ENCODE measurements at places on chromosomes 5 and 9. TPM values are rescaled to one million over a fixed set of nuclear protein-coding genes. Genes with fewer than 3 reads are reported as not detected.

The UCK1 gene
- polyA plus RNA-seq: 34.6 TPM

The CDH9 gene
- 1.7 TPM for polyA plus RNA-seq

The CCL27 gene
- polyA plus RNA-seq: not detected

The SPATA24 gene
- 21.6 TPM for polyA plus RNA-seq

The CDC20B gene
- polyA plus RNA-seq: 0.88 TPM

GRCh38 chr5:122351416-122352157 lies 39.5 kb downstream of the SNCAIP start:
- no peak for DNase-seq

DNA sequence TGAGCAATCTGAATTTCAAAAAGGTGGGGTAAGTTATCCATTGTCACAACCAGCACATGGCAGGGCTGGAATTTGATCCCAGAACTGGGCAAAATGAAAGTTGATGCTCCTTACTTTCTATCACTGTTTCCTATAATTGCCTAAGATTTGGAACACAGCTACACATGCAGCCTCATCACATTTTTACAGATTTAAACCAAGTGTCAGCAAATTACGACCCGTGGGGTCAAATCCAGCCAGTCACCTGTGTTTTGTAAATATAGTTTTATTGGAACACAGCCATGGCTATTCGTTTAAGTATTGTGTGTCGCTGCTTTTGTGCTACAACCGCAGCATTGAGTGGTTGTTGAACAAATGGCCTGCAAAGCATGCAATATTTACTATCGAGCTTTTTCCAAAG lies 94.3 kb downstream of the SREK1 start:
- DNase-seq: no peak

DNA sequence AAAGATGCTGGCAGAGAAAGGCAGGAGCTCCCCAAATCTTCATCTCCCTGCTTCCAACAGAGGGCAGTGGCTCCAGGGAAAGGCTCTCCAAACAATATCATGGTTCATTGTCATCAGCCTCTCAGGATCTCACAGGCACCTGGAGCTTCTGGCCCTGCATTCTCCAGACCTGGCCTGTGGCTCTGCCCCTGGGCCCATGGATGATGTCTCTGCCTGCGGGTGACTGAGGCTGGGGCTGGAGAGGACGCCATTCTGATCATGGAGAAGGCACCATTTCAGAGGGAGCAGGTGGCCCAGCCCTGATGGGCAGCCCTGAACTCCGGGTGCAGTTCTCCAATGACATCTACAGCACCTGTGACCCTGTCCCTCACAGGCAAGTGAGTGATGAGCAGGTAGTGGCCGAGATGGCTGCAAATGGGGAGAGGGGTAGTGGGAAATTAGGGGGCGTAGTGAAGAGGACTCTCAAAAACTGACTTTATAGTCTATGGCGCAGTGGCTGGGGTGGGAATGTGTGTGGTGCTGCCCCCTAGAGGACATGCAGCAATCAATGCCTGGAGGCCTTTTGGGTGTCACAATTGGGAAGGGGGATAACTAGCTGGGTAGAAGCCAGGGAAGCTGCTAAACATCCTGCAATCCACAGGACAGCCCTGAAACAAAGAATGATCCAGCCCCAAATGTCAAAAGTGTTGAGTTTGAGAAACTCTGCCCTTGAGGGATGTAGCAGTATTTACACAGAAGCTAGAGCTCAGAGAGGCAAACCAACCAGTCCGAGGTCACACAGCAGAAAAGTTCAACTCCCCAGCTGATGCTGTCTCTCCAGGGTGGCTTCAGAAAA lies 3.2 kb downstream of the SH3PXD2B start:
- no peak for DNase-seq

- DNase-seq: no peak
Observed at GRCh38 chr5:107894361-107894760, 223.6 kb upstream of the EFNA5 start.

DNA sequence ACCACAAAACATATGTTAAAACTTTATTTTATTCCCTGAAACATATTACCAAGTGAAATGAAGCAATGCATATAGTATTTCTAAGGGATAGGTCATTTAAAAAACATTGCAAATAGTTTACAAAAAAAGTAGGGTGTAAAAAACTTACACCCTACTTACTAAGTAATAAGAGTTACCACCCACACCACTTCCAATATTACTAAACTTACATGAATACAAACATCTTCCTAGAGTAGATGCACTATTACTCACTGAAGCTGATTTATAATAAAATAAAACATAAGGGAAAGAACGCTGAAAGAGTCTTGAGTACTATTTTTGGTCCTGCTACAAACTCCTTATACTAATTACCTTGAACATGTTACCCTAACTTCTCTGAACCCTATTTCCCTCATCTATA lies 289.4 kb downstream of the HINT1 start:
- DNase-seq: no peak

Measured in kidney (tissue), 22 donors.